Esophagus muscularis mucosa (tissue), 4 donors: ENCODE measurements at places on chromosomes 13 and 19.
A peak's percentile ranks its signal among the peaks of the same experiment; 100 is the strongest.

DNA sequence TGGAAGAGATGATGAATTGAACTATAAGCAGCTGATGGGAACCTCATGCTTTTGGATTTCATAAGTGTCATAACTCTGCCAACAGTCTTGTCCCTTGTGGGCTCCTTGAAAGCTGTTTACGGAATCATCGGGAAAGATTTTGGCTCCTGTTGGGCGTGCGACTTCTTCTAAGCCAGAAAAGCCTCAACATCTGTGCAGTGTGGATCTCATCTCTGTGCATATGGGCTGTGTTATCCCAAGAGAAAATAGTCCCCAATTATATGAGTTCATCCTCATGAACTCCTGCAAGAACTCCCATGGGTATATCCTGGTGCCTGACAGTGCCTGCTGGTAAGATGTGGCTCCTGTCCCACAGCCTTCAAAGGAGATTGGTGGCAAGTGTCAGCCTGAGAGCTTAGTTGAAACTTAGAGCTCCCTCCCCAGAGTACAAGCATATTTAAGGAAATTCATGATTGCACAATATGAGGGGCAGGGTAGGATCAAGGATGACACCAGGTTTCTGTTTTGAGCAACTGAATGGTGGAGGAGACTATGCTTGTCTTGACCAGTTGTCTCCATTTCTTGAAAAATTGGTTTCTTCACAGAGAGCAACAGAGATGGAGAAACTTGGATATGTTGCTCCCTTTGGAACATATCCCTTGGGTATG is 243.5 kb downstream of the ITGBL1 start:
- DNase-seq, result no peak

DNA sequence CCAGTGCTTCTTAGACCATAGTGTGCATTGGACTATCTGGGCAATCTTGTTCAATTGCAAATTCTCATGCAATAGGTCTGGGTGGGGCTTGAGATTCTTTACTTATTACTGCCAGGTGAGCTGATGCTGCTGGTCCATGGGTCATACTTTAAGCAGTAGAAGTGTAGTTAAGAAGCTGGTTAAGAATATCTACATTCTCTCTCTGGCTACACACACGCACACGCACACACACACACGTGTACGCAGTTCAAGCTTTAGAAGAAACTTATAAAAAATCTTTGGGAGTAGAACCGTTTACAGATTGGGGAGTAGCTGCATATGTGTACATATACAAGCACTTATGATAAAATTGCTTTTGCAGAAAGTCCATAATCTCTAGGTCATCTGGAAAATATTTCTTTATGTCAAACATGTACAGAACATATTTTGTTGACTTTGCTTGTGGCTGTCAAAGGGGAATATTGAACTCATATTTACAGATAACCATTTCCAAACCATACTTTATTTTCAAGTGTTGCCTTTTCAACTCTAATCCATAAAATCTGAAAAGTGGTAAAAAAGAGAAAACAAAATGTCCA is 99.7 kb downstream of the GPC6 start:
- no peak for DNase-seq

- no peak for DNase-seq
Observed at GRCh38 chr13:22925881-22926747, 254.7 kb upstream of the SGCG start.

DNA sequence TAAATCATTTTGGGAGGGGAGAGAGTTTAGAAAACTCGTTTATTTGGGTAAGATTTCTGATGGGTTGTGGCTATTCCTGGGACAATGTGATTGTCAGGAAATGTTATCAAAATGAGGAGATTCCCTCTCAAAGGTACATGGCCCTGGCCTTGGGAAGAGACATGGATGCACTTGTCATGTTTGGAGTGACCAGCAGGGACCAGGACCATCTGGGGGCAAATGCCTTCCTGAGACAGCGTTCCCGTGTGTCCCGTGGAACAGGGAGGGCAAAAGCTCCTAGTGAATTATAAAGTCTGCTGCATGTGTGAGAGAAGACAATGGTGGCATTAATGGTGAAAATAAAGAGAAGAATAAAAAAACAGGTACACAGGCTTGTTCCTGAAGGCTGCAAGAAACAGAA is 317.3 kb downstream of the ZNF536 start:
- DNase-seq, result no peak

DNA sequence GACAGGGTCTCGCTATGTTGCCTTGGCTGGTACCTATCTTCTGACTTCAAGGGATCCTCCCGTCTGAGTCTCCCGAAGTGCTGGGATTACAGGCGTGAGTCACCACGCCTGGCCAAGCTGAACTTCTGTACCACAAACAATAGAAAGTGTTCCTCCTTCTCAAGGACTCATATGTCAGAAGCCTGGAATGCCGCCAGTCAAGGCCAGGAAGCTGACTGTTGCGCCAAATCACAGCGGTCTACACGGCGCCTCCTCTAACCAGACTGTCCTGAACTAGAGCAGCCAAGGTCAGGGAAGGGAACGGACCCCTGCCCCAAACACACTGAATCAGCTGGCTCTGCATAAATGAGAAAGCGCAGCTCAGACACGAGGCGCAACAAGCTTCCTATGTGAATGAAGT is 14.6 kb downstream of the RAB20 start:
- DNase-seq, result no peak

- DNase-seq, result no peak
Observed at GRCh38 chr13:79519255-79519654, 38.3 kb downstream of the NDFIP2 start.

GRCh38 chr13:41029629-41030028 is 10.5 kb upstream of the ELF1 start:
- DNase-seq, result no peak

- DNase-seq, result no peak
Observed at GRCh38 chr19:54448040-54448773, 792 bp upstream of the LENG8 start.

DNA sequence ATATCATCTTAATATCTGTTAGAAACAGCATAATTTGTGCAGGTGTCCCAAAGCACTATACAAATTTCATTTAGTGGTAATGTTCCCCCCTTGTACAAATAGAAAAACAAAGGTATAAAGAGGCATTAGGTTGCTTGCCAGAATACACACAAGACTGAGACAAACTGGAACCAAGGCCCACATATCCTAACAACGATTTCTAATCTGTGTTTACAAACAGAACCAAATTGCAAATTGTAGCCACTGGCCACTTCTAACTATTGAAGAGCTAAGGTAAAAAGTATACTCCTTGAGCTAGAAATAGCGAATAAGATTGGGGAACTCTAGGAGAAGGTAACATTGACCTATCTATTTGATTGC is 526.1 kb downstream of the KLF12 start:
- DNase-seq, result no peak

DNA sequence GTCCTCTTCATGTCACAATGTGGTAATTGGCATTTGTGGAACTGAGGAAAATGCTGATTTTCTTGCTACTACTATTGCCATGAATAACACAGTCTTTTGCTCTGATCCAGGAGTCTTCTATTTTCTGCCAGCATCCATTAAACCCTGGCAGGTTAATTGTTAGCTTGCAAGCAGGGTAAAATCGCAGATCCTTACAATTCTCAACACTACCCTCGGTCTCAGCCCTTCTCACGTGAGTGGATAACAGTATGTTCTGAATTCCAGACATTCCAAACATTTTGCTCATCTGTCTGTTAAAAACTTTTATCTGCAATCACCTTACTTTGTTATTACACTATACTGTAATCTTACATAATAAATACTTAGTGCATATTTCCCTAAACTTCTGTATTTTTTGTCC is 251.3 kb upstream of the ATXN8OS start:
- no peak for DNase-seq

- peak; percentile 34 for DNase-seq
Observed at GRCh38 chr19:32173836-32174235, 171.6 kb upstream of the ZNF507 start.

- no peak for DNase-seq
Observed at GRCh38 chr19:17491287-17491686, 20.2 kb upstream of the PGLS start.

DNA sequence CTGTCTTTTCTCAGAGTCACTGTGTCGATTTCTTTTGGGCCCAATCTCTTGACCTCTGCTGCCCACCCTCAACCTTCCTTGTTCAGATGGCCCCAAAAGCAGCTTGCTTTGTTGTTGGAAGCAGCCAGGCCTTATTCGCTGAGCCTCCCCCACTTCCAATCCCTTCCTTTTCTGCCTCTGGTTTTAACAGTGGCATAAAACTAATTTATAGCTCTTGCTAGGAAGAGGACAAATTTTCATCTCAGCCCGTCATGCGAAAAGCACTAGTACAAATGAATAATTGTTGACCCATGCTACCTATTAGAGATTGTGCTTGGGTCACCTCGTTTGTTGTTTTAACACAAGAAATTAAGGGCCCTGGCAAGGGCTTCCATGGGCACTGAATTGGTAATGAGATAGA is 51.1 kb downstream of the SIAH3 start:
- DNase-seq, result no peak

DNA sequence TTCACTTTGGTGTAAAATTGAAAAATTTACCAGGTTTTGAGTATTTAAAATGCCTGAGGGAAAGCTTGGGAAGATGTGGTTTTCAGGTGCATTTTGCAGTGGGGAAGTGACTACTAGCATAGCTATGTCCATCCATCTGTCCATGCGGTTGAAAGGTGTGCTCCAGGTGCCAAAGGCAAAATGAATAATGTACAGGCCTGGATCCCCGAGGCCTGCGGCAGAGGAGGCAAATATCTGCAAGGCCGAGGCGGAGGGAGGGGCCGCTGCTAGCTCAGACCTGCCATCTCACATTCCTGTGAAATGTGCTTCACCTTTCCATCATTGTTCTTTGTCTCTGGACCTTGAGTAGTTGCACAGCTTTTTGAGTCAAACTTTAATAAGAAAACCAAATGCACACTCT is 65.5 kb downstream of the ERCC5 start:
- no peak for DNase-seq

DNA sequence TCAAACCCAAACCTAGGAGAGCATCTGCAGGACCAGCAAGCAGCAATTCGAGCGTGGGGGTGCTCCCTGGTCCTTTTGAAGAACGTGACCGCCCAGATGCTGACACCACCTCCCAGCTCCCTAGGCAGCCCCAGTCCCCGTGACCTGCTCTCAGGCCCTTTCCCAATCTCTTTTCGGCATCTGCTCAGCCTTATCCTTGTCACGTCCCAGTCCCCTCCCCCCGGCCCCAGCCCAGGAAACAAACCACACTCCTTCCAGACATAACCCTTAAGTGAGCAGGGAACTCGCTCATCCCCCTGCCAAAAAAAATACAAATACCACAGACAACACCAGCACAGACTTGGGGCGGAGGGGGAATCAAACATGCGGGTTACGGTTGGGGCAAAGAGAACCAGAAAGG is 3.3 kb downstream of the MLLT1 start:
- DNase-seq, result peak; percentile 93

DNA sequence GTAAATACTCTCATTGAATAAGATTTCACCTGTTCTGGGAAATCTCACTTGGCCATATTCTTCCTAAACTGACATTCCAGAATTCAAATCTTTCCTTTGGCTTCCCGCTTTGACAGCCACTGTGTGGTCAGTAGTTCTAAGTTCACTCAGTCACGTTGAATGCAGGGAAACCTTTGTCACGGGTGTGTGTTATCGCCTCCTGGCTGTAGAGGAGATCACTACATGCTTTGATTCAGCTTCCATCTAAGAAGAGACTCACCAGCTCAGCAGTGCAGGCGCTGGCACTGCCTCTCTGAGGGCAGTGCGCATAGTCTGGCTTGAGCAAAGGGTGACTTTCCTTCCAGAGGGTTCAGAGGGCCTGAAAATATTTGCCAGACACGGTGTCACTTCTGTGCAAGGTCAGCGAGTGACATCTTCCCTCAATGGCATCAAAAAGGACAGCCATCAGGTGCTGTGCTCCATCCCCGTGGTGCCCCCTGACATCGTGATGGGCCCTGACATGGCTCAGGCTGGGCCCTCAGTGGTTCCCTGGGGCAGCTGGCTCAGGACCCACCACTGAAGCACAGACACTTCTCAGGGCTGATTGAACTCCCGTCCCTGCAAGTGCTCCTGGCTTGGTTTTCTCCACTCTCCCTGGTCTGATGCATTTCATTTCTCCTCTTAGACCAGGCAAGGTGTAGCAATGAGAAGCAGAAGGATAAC is 635.4 kb upstream of the ARGLU1 start:
- no peak for DNase-seq

DNA sequence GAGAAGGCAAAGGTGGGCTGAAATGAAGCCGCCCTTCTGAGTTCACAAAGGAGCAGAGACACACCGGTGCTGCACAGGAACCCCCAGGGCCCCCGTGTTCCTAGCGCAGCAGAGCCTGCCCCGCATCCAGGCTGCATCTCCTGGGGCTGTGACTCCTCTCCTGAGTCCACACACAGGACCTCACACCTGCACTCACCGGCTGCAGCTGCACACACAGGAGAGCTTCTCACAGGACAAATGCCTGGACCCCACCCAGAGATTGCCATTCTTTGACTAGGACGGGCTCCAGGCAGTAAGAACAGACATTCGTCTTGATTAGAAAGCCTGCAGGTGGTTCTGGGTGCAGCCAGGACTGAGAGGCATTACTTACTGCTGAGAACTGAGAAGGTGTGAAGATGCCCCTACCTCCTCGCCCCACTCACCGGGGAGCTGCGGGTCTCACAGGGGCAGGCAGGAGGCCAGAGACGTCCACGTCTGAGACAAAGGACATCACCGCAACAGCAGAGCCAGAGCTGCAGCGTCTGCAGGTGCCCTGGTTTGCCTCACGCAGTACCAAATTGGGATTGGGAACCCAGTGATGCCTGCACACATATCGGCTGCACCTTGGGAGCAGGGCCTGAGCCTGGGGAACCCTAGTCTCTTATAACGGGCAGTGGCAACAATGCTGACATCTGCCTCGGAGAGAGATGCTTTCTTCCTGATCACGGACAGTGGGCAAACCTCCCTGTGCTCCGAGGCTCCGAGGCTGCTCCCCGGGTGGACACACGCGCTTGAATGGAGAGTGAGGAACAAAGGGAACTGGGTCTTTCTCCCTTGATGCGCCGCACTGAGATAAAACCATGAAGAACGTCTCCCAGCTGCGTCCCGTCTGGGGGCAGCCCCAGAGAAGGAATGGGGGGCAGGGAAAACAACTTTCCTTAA is 50.4 kb downstream of the RASA3 start:
- DNase-seq, result no peak

- DNase-seq, result no peak
Observed at GRCh38 chr13:34241332-34241731, 423.4 kb downstream of the RFC3 start.

GRCh38 chr13:98033277-98034247 is 80.1 kb downstream of the IPO5 start:
- peak; percentile 50 for DNase-seq

GRCh38 chr13:112335135-112335534 is 41.0 kb upstream of the SPACA7 start:
- DNase-seq, result no peak
